Activated T-cell treated with anti-CD3 and anti-CD28 coated beads for 4 hours (primary cell): ENCODE measurements at places on chromosomes 5 and 9.
A peak's percentile ranks its signal among the peaks of the same experiment; 100 is the strongest.

DNA sequence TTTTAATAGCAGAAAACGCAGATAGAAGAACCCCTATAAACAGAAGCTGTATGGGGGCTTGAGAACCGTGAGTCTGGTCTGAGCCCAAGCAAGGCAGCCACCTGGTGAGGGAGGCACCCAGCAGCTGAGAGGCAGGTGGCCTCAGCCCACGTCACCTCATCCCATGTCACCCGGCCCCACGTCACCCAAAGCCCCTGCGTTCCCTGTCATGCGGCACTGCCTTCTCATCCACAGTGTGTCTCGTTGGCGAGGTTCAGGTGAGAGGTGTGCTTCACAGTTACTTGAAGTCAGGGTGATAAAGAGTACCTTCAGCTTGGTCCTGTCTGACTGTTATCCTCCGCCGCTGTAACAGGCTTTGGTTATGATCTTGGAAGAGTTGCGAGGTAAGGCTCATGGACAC, 80.6 kb upstream of the IRX4 start:
- DNase-seq, result no peak

DNA sequence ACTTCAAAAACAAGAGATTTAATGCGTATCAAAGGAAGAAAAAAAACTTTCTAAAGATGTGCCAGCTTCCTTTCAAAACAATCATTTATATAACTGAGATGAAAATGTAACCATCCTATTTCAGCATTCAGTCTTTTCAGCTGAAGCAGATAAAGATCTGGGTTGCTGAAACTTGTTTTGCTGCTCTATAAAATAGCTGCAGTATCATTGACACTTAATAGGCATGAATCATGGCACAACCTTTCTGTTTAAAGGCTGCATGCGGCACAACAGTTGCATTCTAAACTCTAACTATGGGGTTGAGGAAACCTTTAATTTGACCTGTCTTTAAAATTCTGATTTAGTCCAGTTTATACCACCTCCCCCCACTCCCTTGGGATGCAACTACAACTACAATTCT, 196.7 kb downstream of the MPDZ start:
- DNase-seq, result no peak

DNA sequence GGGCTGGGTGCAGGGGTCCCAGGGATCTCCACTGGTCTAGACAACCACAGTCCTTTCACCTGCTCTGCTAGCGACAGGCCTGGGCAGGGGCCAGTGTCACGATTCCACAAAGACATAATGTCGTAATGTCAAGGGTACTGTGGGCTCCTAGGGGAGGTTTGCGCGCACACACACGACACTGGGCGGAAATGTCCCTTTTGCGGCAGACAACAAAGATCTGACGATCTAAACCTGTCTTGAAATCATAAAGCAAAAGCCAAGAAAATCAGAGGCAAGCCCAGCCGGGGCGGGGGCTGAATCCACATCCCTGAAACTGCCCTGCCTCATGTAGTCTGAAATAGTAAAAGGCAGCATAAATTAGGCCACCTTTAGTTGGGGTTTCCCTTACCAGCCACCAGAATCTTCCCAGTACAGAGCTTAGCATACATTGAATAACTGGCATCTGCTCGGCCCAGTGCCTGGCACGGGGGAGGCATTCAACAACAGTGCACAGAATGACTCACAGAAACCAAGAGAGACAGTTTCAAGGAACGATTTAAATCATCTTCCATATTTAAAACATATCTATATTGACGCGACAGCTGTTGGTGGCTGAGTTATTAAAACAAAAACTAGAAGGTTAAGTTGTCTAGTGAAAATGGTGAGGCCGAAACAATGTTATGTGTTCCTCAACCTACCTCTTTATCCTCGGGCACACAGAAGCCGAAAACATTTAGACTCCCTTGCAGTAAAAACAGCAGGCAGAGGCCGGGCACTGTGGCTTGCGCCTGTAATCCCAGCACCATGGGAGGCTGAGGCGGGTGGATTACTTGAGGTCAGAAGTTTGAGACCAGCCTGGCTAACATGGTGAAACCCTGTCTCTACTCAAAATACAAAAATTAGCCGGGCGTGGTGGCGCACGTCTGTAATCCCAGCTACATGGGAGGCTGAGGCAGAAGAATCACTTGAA, 151.0 kb downstream of the MYO10 start:
- DNase-seq, result no peak

DNA sequence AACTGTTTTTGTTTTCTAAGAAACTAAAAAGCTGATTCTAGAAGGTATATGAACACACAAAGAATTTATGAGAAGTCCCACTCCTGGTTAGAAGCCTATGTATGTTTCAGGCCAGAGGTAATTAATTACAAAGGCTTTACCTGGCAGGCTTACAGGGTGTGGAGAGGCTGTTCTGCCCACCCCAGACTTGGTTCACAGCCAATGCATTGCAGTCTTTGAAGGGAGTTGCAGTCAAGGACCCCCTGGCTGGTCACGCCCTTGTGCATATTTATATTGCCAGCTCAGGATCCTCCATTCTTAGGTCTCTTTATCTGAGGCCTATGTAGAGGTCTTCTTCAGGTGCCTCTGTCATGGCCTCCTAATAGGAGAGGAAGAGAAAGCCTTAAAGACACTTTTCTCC, 13.6 kb upstream of the PRSS3 start:
- no peak for DNase-seq

GRCh38 chr5:9713356-9713755, 83.2 kb upstream of the TAS2R1 start:
- no peak for DNase-seq

GRCh38 chr5:160064995-160065614, 54.1 kb downstream of the PWWP2A start:
- DNase-seq, result no peak

DNA sequence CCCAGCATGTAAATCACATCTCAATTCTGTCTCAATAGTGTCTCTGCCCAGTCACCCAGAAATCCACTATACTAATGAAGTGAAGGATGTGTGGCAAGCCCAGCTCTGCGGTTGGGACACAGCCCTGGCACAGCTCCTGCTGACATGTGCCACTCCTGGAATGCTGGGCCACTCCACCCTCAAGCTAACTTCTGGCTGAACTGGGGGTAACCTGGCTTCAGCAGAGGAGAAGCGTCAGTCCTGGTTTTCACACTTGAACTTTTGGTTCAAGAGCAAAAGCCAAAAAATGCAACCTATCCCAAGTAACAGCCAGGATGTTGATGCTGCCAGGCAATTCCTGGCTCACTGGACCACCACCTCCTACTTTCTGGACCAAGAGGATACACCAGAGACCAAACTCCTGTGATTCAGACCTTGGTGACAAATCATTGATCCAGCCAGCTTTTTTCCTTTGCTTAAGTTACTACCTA, 86.4 kb downstream of the ARRDC3 start:
- DNase-seq, result no peak

DNA sequence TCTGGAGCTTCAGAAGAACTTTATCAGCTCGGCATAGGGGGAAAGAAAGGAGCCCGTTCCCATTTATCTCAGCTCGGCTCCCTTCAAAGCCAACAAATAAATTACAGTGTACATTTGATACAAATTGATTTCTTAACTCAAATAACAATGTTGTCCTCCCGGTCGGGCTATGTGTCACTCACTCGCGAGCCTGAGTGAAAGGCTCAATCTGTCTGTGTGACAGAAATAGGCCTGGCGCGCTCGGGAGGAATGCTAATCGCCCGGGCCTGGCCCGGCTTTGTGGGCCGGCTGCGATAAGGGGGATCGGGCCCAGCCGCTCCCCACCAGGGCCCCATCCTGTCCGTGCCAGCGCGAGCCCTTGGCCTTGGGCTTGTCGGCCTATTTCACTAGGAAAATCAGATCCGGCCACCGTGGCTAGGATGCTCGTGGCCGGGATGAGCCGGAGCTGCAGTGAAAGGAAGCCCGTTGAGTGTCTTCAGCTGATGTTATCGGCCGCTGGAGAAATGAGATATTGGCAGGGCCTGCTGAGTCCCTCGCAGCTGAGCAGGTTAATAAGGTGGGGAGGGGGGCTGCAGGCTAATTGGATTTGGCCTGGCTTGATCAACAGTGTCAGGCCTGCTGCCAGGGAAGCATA, 258.7 kb downstream of the IRX1 start:
- DNase-seq, result no peak

- no peak for DNase-seq
Measured at GRCh38 chr5:149383399-149383798, 4.3 kb upstream of the IL17B start.

GRCh38 chr9:76905791-76906646, at the start of gene PRUNE2:
Gene PRUNE2 (minus strand): TSS chr9:76906114. CDS start chr9:76905963, 151 bp downstream.
- DNase-seq, result no peak

DNA sequence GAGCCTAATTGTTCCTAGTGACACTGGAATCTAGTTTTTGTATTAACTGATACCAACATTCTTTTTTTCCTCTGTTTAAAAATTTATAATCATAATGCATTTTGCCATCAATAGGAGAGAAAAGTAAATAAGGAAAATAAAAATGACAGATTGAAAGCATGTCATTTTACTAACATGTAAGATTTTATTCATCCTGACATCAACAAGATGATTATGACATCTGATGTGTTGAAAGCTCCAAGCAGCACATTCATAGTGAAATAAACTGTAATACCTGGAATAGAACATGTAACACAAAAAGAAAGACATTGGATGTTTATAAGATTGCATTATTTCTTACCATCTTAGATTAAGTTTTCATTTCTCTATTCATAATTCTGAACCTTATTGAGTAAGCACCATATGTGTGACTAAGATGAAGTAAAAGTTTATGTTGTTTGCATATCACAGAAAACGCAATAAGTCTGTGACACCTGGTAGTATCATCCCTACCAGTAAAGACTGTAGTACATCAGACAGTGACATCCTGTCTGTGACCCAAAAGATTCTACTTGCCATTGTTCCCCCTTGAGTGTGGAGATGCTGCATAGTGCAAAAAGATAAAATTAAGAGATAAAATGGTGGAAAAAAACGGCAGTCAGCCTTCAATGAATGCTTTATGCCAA, 225.6 kb downstream of the PCSK5 start:
- no peak for DNase-seq

DNA sequence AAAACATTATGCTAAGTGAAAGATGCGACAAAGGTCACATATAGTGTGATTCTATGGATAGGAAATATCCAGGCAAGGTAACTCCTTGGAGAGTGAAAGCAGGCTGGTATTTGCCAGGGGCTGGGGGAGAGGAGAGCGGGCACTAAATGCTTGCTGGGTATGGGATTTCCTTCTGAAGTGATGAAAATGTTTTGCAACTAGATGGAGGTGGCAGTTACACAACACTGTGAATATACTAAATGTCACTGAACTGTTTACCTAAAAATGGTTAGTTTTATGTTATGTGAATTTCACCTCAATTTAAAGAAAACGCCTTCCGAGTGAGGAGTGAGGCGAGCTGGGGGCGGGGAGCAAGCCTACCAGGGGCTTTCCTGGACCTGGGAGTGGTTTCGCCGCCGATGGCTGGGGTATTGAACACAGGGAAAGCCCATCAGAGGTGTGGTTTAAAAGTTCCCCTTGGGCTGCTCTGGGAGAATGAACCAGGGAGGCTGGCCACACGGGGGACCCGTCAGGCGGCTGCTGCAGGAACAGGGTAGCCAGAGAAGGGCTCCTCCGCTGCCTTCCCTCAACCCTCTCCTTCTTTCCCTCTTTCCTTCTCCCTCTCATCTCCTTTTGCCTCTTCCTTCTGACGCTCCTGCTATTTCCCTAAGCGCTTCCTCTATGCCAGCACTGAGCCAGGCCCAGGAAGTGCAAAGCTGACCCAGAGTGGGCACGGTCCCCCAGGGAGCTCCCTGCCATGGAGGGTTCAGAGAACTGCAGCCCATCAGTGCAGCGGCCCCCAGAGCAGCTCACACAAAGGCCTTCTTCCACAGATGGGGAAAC, 4.9 kb downstream of the AKNA start:
- peak; percentile 54 for DNase-seq

DNA sequence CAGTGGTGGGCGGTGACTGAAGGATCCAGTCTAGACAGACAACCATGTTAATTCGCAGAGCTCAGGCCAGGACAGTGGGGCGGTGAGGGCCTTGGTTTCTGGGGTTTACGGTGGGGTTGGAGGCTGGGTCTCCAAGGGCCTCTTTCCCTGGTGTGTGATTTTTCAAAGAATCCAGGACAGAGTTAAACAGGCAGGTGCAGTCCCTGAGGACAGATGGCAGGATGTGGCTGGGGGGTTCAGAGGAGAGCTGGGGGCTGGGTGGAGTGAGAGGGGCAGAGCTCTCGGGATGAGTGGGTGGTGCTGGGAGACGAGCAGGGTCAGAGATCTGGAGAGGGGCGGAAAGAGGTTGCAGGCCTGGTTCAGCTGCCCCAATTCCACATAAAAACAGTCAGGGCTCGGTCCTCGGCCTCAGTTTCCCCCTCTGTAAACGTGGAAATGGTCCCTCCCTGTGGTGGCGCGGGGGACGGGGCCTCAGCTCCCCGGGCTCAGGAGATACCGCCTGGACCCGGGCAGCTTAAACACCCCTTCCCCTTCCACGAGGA, 145.9 kb downstream of the GAPVD1 start:
- no peak for DNase-seq

- DNase-seq, result no peak
Measured at GRCh38 chr5:64861281-64861680, 92.6 kb downstream of the CWC27 start.

DNA sequence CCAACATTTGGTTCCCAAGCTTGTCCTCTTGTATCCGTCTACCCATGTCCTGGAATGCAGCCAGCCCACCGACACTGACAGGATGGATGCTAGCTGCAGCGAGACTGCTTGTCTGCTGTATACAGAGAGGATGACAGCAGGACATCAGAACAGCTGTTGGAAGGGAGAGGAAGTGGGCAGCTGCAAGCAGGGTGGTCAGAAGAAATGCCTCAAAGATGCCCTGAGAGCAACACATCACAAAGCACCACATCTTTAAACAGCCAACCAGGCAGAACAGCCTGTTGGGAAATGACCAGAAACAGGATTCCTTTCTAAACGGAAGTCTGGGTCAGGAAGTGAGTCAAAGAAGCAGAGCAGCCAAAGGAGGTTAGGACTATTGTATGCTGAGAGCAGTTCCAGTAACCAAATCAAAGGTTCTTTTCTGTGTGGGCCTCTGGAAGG, 219.1 kb downstream of the NDUFS4 start:
- no peak for DNase-seq

GRCh38 chr9:16132513-16132912, 579.7 kb downstream of the CCDC171 start:
- no peak for DNase-seq

DNA sequence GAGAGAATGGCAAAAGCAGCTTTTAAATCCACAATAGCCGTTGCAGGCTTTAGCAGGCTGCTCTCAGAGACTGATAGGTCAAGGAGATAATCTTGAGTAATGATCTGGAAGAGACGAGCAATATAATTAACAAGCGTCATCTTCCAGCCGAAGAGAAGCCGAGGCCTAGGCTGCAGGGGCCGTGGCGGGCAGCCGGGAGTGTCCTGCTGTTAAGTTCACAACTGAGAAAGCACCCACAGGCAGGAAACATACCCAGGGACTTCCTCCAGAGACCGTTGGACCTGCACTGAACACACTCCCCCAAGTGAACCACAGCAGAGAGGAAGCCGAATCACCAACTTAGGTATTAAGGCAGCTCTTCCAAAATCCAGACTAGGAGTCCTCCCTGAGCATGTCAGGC, 182.3 kb downstream of the IRX2 start:
- no peak for DNase-seq

GRCh38 chr5:104048231-104048630, 485.6 kb upstream of the NUDT12 start:
- DNase-seq, result no peak

- no peak for DNase-seq
Measured at GRCh38 chr5:136028090-136028489, 698 bp upstream of the TGFBI start.

- no peak for DNase-seq
Measured at GRCh38 chr5:2840372-2840915, 89.0 kb upstream of the IRX2 start.
